AG08395 (cell line): ENCODE measurements at places on chromosomes 16 and 17.

- no peak for DNase-seq
Observed at GRCh38 chr16:75114179-75114945, 2.2 kb downstream of the LDHD start.

- no peak for DNase-seq
Observed at GRCh38 chr16:4180511-4180910, 61.4 kb downstream of the SRL start.

DNA sequence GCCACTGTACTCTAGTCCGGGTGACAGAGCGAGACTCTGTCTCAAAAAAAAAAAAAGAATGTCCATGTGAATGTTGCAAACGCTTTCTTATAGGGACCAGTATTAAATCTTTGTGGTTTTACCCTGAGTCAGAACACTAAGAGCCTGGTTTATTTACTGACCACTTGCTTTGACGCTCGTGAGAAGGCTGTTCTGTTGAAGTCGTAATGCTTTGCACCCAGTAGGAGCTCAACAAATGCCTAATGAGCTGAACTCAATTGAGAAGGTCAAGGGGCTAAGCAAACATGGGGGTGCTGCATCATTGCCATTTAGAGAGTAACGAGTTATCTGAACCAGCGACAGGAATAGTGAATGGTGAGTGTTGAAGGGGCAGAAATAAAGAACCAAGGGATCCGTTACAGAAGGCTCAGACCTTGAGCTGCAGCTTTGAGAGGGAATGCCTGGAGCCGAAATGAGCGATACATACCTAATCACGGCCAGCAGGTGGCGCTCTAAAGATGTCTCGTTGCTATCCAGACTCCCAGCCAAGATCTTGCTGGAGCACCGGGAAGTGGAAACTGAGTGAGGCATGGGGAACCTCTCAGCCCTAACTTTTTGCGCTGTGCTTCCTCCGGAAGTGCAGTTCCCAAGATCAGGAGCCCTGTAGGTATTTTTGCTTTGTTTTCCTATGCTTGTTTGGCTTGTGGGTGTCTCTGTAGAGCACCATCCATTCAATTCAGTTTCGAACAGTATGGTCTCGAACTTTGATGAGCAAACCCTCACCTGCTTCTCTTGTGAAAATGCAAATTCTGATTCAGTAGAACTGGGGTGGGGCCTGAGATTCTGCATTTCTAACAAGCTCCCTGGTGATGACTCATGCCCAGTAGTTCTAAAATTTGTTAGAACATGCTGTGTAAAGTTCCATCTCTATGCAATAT is 12.6 kb upstream of the RNF222 start:
- peak; percentile 85 for DNase-seq

DNA sequence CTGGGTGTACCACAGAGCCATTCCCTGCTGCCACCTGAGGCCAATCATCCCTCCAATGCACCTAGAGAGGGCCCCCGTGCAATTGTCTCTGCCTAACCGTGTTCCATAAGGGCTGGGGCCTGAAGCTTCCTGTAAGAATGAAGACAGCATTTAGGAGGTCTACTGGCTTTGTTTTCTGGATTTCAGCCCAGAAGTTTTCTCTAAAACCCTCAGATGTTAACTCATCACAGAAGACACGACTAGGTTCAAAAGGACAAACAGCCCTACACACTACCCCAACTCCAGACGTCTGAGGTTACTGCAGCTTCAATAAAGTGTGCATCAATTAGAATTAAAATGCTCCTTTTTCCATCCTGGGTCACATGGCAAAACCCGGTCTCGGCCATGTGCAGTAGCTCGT is 10.8 kb upstream of the DRG2 start:
- peak; percentile 20 for DNase-seq

GRCh38 chr16:50273888-50274325 is 7.6 kb downstream of the ADCY7 start:
- no peak for DNase-seq

- DNase-seq: peak; percentile 81
Observed at GRCh38 chr16:55668340-55669281, 12.8 kb downstream of the SLC6A2 start.

DNA sequence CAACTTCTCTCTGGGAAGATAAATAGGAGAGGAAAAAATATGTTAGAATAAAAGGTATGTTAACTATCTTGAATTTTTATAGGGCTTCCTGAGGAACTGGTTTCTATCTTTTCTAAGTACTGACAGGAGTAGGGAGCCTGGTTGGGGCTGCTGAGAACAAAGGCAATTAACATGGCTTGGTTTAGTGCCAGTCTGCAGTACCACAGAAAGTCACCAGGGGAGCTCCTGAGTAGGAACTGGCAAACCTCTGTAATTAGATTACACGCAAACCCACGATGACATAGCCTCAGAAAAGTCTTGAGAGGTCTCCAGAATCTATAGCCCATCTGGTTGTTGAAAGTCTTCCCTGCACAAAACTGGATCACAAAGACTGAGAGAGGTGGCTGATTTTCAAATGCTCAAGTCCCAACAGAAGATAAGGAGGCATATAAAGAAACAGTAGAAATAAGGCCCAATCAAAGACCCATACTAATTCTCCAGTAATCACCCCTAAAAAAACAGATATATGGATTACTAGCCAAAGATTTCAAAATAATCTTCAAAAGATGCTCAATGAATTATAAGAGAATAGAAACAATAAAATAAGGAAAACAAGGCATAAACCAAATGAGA is 11.7 kb upstream of the CNTNAP4 start:
- no peak for DNase-seq

DNA sequence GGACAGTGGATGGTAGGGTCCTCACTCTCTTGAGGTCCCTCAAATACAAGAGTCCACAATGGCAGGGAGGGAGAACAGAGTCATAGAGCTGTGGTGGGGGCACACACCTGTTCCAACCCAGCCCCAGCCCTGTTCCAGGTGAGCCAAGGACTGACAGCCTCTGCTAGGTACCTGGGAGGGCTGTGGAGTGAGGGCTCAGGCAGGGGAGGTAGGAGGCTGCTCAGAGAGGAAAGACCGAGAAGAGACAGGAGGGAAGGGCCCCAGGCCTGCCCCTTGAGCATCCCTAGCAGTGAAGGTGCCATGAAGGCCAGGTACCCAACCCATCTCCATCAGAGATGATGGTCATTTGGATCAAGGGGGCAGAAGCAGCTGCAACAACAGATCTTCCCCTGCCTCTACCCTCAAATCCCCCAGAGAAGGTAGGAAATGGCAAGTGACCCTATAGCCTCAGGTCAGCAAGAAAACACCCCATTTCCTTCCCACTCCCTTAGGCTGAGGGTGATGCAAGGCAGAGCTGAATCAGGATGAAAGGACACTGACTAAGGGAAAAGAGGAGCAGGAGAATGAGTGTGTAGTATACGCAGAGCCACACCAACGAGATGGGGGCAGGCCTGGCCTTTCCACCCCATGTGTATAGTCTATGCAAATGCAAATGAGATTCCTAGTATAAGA is 28.6 kb downstream of the CD300LG start:
- no peak for DNase-seq

DNA sequence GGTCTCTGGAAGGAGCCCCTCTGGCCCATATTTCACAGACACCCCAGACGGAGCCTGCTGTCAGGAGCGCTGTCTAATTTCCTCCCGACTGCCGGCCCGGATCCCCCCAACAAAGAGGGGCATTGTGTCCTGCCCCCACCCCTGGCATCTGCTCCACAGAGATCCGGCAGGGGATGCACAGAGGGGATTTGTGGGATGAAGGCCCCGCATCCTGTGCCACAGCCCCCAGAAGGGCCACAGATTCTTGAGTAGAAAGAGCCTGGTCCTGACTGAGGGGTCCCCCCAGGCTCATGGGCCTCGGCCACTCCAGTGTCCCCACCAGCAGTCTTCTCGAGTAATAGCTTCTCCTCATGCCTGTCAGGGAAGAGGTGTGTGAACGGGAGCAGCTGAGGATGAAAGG is 29.5 kb downstream of the MEOX1 start:
- DNase-seq: no peak

DNA sequence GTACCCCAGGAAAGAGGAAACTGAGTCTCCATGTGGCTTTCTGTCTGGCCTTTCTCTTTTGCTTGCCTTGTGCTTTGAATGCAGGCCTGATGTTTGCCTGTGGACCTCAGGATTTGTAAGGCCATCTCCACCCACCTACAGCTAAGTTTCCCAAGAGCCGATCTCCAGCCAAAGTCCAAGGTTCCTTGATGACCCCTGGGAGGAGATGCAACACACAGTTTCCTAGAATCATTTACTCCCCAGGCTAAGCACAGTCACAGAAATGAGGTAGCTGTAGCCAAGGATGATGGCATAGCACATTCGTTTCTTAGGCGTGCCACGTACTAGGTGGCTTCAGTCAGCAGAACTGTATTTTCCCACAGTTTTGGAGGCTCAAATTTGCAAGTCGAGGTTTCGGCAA is 595.4 kb downstream of the MAF start:
- DNase-seq: no peak

DNA sequence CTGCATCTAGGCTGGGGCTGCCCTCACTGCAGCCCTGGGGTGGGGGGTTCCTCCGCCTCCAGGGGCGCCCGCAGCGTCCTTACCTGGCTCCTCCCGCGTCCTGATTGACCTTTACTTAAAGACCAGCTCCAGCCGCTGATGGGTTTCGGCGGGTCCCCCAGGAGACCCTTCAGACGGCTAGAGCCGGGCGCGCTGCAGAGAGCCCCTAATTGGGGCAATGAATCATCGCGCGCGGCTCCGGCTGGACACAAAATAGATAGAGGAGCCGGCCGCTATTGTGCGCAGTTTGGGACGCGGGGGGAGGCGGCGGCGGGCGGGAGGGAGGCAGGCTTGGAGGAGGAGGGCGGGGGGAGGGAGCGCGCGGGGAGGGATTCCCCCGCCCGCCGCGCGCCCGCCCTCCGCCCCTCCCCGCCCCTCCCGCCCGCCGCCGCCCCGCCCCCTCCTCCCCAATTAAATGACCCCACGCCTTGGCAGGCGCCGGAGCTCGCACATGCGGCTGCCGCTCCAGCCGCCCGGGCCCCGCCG is 56.5 kb upstream of the CIBAR2 start:
- DNase-seq: peak; percentile 91

DNA sequence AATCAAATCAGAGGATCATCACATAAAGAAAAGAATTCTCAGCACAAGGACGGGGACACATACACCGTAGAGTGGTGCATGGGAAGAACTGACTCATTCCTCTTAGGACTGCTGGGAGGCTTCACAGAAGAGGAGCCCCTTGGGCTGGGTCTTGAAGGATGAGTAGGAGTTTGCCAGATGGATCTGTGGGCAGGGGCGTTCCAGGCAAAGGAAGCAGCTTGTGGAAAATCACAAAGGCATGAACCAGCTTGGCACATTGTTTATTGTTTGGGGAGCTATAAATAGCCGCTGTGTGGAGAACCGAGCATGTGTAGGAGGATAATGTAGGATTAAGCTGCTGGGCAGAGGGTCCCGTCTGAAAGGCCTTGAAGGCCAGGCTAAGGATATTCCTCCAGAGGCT is 5.1 kb upstream of the SLC16A11 start:
- DNase-seq: no peak

- peak; percentile 76 for DNase-seq
Observed at GRCh38 chr17:33779234-33779591, 475.9 kb upstream of the CCL2 start.

GRCh38 chr16:27646806-27647205 is 96.9 kb downstream of the KATNIP start:
- no peak for DNase-seq

- peak; percentile 79 for DNase-seq
Observed at GRCh38 chr17:75854101-75854748, 910 bp downstream of the WBP2 start.

GRCh38 chr17:28364665-28365363 is at the start of gene SEBOX:
Gene SEBOX, minus strand, starts transcription at chr17:28365199. Its CDS starts 48 bp downstream, at chr17:28365151.
- DNase-seq: no peak

DNA sequence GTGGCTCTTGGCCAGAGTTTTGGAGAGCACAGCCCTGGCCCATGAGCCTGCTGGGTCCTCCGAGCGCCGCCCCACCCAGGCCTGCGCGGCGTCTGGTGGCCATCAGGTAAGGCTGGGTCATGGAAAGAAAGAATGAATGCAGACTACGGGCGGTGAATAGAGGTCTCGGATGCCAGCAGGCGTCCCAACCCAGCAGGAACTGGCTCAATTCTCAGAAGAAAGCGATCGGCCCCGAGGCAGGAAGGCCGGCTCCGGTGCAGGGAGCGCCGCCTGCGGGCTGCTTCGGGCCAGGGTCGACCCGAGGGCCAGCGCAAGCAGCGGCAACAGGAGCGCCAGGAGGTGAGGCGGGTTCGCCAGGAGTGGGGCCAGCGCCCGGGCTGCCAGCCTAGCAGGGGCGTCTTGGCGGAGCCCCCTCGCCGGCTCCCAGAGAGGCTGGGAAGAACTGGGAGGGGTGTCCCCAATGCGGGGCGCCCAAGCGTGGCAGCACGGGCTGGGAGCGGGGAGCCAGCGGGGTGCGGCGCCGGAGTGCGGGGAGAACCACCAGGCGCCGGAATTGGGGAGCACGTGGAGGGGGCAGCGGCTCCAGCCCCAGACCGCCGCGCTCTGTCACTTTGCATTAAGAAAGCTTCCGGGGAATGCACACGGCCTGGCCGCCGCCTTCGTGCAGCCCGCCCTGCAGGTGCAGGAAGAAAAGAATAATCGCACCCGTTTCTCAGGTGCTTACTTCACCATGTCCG is 7.1 kb upstream of the TMC5 start:
- peak; percentile 21 for DNase-seq
